ENCODE measurements at places on chromosomes 5 and 9.

- peak; percentile 14 for DNase-seq
Observed at GRCh38 chr5:33441241-33442177, 744 bp downstream of the TARS1 start.

- DNase-seq, result no peak
Observed at GRCh38 chr5:11050596-11051304, 289.7 kb upstream of the DAP start.

DNA sequence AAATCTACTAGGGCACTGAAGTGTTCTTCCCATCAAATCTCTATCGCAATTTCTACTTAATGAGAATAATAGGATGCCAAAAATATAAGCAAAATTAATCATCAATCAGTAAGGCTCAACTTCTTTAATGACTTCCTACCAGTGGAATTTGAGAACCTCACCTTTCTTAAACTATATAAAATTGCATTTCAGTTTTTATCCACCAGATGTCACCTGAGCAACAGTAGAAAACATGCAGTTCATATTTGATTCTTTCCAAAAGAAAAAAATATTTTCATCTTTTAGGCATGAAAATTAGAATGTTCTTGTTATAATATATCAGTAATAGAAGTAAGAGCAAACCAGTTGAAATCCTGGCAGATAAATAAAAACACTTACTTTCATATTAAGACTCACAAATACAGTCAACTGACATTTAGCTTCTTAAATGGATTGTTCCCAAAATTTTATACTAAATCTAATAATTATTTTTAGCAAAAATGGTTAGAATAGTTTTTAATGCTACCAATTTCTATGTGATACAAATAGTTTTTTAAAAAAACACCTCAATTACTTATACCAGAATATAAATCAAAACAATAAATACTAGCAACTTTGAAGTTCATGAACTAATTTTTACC, 13.4 kb upstream of the CCDC112 start:
- DNase-seq, result no peak

- DNase-seq, result no peak
Observed at GRCh38 chr9:35813434-35814105, 1.3 kb downstream of the HINT2 start.

DNA sequence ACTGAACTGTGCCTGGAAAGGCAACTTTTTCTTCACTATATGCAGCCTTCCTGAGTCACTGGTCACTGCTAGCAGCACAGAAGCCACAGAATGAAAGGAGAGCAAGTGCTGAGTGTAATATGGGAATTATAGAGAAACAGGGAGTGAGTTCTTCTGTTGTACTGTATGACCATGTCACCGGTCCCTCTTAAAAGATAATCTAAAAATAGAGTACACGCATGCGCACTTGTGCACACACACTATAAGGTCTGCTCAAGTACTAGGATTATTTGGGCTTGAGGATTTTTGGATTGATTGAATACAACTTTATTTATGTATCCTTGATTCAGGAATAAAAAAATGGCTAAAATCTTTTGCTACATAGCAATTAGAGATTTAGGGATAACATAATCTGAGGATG, 571.9 kb downstream of the PDE4D start:
- no peak for DNase-seq

Data from stimulated activated CD4-positive, alpha-beta T cell treated with anti-CD3 and anti-CD28 coated beads, Interleukin-1b, Interleukin-23, amount 100 ng/mL, for 48 hours (primary cell).